ENCODE measurements at places on chromosomes 6 and 20.

DNA sequence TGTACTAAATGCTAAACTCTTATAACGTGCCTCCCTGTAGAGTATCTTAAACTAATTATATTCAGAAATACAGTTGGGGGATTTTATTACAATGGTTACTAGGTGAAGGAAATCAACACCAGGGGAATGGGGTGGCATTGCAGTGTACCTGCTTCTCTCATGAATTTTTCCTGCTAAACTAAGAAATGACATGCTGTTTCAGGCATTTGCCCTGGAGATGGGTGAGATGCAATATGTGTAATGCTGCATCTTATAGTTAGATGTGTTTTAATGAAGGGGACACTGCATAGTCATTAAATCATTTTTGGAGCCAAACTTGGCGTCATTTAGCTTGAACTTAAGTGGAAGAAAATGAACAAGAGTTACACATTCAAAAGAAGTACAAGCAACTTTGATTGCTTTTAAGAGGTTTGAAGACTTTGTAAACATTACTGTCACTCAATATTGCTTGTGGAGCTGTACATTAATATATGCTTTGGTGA lies 4.3 kb downstream of the EYA4 start:
- no peak for DNase-seq

- DNase-seq: no peak
These were observed 543.8 kb upstream of the JAG1 start for GRCh38 chr20:11217326-11218172.

GRCh38 chr6:71498638-71499037 lies 210.0 kb downstream of the OGFRL1 start:
- DNase-seq: no peak

- peak; percentile 49 for DNase-seq
These were observed 13.9 kb upstream of the NAA20 start for GRCh38 chr20:20003031-20003954.

DNA sequence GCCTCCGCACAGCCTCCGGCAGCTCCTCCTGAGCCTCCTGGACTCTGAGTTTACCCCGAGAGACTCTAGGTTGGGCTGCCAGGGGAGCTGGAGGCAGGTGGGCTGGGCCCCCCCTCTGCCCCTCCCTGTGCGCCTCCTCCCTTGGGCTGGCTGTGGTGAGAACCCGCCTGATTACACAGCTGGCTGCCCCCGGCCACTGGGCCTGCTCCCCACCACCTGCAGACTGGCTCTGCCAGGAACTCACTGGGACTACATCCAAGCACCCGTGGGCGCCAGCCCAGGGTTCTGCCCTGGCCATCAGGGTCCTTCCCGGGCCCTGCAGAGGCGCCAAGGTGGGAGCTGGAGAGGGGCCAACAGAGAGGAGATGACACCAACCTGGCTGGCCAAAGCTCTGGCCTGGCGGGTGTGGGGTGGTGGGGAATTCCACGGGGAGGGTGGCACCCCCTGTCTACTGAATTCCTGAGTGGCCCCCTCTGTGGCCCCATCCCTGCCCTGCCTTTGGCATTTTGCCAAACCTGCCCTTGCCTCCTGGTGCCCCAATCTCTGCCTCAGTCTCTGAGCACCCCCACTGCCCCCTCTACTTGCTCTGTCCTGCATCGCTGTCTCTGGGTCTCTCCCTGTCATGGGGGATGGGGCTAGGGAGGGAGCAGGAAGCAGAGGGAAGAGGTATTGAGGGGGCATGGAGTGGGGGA lies 21.9 kb upstream of the CDH22 start:
- no peak for DNase-seq

GRCh38 chr20:58701431-58702160 lies 9.0 kb downstream of the NPEPL1 start:
- no peak for DNase-seq

DNA sequence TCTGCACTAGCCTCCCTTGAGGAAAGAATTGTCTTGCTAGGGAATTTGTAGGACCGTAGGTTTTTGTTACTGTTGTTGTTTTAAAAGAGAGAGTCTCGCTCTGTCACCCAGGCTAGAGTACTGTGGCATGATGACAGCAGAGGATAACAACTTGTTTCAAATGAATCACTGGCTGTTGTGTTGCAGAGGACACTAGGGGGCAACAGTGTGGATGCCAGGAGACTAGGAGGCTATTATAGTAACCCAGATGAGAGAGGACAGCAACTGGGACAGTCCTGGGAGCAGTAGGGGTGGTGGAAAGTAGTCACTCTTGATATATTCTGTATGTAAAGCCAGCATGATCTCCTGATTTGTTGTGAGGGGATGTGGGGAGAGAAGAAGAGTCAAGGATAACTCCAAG lies 41.8 kb upstream of the LAMA4 start:
- DNase-seq: no peak

DNA sequence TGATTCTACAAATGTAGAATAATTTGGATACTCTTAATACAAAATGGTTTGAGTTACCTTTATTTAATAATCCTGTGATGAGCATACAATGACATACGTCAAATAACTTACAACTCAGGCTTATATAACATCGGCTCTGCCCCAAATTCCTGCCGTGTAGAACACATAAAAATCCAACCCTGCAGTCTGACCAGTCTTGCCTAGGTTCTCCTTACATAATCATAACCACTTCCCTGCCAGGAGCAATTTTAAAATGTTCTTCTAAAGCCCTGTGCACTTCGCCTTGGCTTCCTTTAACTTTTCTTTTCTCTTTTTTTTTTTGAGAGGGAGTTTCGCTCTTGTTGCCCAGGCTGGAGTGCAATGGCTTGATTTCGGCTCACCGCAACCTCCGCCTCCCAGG lies 16.2 kb upstream of the IER3 start:
- no peak for DNase-seq

DNA sequence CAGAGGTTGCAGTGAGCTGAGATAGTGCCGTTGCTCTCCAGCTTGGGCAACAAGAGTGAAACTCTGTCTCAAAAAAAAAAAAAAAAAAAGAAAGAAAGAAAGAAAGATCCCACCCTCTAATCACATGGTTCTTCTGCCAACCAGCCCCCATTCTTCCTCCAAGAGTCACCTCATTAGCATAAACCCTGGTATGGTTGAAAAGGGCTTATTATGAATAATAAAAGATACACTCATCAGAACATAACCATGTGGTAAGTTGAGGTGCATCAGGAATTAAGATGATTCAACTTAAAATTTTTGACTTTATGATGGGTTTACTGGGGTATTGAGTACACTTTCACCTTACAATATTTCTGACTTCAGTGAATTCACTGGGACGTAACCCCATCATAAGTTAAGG lies 793 bp upstream of the TRIM40 start:
- no peak for DNase-seq

GRCh38 chr6:135423649-135424128 lies 73.9 kb downstream of the AHI1 start:
- DNase-seq: no peak

DNA sequence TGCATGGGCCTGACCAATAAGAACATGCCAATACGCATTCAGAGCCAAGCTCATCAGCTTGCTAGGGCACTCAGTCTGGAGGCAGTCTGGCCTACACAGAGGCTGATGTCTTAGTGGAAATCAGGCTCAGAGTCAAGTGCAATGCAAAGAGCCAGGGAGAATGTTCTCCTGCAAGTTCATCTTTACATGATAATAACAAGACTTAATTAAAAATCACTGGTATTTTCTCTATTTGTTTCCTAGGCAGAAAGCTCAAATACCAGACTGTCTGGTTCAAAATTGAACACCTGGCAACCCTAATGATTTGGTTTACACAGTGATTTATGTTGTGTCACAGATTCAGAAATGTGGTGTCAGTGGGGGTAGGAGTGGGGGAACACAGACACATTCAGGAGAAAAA lies 689.3 kb upstream of the FLRT3 start:
- DNase-seq: no peak

- no peak for DNase-seq
These were observed 115.7 kb upstream of the RALGAPA2 start for GRCh38 chr20:20827992-20828597.

DNA sequence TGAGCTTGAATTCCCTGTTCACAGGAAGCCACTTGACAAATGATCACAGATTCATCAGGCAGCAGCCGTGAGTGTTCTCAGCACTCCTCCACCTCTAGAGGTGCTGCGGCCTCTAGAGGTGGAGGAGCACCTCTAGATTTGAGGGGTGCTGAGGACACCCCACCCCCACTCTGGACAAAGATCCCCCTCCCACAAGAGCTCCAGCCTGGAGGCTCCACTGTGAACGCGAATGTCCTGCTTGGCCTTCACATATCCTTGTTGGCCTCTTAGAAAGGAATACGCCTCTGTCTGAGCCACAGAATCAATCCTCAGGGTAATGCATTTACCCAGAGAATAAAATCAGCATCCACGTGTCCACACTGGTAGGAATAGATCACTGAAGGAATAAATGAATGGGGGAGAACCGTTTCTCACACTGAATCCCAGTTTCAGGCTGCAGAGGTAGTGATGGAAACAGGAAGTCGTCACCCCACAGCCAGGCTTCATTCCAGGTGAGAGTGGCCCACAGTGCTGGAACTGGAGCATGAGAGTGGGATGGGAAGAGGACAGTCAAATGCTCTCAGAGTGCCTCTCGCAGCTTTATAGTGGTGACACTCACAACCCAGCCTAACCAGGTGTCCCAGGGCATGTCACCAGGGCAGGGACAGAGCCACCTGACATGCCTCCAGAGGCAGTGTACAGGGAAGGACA lies 16.6 kb downstream of the NPEPL1 start:
- peak; percentile 10 for DNase-seq

- DNase-seq: no peak
These were observed 20.4 kb upstream of the DTNBP1 start for GRCh38 chr6:15682965-15683822.

DNA sequence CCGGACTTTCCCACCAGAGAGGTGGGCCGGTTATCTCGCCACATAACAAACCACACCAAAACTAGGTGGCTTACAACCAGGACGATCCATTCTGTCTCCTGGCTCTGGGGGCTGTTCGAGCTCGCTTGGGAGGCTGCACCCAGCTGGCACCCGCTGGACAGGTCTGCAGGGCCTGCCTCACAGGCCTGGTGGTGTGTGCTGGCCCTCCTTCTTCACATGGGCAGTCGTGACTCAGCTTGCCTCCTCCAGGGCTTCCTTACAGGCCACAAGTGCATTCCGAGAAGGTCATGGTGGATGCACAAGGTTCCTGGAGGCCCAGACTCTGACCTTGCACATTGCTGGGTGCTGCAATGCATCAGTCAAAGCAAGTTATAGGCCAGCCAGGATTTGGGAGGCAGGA lies 34.2 kb downstream of the FOXF2 start:
- DNase-seq: no peak

DNA sequence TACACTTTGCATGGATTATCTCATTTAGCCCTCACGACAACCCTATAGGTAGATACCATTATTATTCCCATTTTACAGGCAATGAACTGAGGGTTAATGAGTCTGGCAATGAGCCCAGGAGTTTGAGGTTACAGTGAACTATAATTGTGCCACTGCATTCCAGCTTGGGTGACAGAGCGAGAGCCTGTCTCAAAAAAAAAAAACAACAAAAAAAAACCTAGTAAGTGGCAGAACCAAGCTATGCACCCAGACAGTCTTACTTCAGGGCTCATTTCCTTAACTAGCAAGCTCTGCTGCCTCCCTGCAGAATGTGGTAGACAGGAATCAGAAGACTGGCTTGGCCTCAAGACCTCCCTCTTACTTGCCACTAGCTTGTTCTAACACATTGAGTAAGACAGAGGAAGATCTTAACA lies 71.9 kb upstream of the RREB1 start:
- no peak for DNase-seq

GRCh38 chr6:20200761-20201630 lies 11.3 kb downstream of the MBOAT1 start:
- no peak for DNase-seq

DNA sequence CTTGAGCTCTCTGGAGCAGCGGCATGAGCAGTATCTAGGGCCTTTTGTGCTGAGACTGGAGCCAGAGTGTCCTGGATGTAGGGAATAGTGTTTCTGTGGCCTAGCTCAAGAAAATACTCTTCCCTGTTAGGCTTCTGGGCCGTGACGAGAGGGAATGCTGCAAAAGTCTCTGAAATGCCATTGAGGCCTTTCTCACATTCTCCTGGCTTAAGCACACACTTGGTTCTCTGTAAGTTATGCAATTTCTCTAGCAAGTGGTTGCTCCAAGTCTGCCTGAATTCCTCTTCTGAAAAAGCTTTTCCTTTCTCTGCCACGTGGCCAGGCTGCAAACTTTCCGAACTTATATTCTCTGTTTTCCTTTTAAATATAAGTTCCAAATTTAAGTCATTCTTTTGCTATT lies 744.4 kb downstream of the GRIK2 start:
- no peak for DNase-seq

GRCh38 chr20:2285613-2286012 lies 10.2 kb upstream of the TGM3 start:
- DNase-seq: no peak

DNA sequence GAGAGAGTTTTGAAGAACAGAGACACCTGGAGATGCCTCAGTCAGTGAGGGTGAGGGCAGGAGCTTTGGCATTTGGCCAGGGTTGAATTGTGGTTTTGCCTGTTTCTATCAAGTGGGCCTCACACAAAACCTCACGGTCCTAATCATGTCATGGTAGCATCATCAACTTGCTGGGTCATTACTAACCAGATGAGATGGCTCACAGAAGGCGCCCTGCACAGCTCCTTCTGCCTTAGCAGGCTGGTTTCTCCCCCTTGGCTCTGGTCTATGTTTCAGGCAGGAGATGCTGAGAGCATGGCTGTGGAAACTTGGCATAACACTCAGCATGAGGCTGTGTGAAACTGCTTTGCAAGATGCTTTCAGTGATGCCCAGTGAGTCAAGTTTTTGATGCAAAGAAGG lies 99.3 kb downstream of the LRRC1 start:
- peak; percentile 77 for DNase-seq

- no peak for DNase-seq
These were observed 221.6 kb upstream of the CDYL start for GRCh38 chr6:4554645-4555044.

GRCh38 chr20:13678944-13679343 lies 40.2 kb upstream of the TASP1 start:
- no peak for DNase-seq

GRCh38 chr6:70241991-70242420 lies 60.9 kb downstream of the COL9A1 start:
- no peak for DNase-seq

GRCh38 chr6:37324131-37325033 lies 29.4 kb upstream of the RNF8 start:
- peak; percentile 37 for DNase-seq

GRCh38 chr6:159646733-159647132 lies 46.3 kb downstream of the SOD2 start:
- DNase-seq: no peak

- DNase-seq: no peak
These were observed 160.3 kb downstream of the EDN1 start for GRCh38 chr6:12450467-12450866.

GRCh38 chr6:156379392-156380289 lies 397.5 kb upstream of the ARID1B start:
- no peak for DNase-seq

DNA sequence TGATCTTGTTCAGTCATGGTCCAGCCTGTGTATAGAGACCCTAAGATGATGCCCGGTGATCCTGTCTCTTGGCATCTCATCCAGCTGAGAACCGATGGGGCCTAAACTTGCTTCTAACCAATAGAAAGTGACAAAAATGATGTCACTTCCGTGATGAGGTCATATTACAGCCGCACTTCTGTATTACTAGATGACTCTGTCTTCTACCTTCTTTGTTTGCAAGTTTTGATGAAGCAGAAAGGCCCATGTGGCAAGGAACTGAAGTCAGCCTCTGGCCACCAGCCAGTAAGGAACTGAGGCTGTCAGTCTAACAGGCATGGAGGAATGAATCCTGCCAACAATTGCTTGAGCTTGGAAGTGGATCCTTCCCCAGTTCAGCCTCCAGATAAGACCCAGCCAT lies 32.8 kb upstream of the HLA-C start:
- DNase-seq: no peak

Data from activated T-cell treated with anti-CD3 and anti-CD28 coated beads, Interleukin-2, amount 50 U/mL, for 48 hours (primary cell).